Suprapubic skin (tissue), 4 donors: ENCODE measurements at places on chromosomes 5 and 9.

GRCh38 chr5:10902145-10902544 lies 141.1 kb upstream of the DAP start:
- DNase-seq: no peak

DNA sequence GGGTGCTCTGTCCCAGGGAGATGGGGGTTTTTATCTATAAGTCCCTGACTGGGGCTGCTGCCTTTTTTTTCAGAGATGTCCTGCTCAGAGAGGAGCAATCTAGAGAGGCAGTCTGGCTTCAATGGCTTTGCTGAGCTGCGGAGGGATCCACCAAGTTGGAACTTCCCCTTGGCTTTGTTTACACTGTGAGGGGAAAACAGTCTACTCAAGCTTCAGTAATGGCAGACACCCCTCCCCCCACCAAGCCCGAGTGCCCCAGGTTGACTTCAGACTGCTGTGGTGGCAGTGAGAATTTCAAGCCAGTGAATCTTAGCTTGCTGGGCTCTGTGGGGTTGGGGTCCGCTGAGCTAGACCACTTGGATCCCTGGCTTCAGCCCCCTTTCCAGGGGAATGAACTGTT lies 375.8 kb downstream of the RAB3C start:
- no peak for DNase-seq

DNA sequence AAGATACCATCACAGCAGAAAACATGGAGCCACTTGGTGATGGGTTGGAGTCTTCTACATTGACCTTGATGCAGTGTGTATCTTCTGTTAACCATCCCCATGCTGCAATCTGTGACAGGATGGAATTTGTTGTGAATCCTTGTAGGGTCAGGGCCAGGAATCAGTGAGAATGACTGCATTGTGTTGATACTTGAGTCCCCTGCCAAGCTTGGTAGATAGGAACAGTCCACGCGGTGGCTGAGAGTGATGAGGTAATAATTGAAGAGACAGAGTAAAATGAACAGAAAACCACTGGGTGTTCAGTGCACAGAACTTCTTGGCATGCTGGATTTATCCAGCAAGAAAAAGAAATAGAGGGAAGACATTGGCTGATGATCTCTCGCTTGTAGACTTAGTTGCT lies 217.5 kb downstream of the MAN2A1 start:
- DNase-seq: no peak

- peak; percentile 75 for DNase-seq
Observed at GRCh38 chr9:127123064-127123890, 842 bp upstream of the ANGPTL2 start.

- DNase-seq: no peak
Observed at GRCh38 chr5:34674187-34674586, 18.1 kb downstream of the RAI14 start.
